ENCODE measurements at places on chromosomes 7 and 10. TPM values are rescaled to one million over a fixed set of nuclear protein-coding genes. Genes with fewer than 3 reads are reported as not detected.

Gene NPSR1
- total RNA-seq: not detected

- no peak for DNase-seq
These were observed 3.9 kb upstream of the PWWP2B start for GRCh38 chr10:132392811-132393694.

- peak; percentile 40 for DNase-seq
These were observed 10.2 kb upstream of the CH25H start for GRCh38 chr10:89217057-89217990.

Gene HHEX
- total RNA-seq: 3.9 TPM

Gene ASB10
- total RNA-seq: not detected

GRCh38 chr10:36808625-36809362, 316.6 kb upstream of the ANKRD30A start:
- DNase-seq: no peak

Gene CAMK2B
- not detected for total RNA-seq

- DNase-seq: no peak
These were observed 134.0 kb upstream of the SEMA3A start for GRCh38 chr7:84328571-84328970.

Gene TBRG4
- 167 TPM for total RNA-seq

Gene CROT
- total RNA-seq: 14.8 TPM

- DNase-seq: no peak
These were observed 15.9 kb downstream of the CAMK2B start for GRCh38 chr7:44309271-44310091.

GRCh38 chr10:133097418-133097817, 9.7 kb downstream of the ADGRA1 start:
- DNase-seq: no peak

Gene AS3MT
- 2.5 TPM for total RNA-seq

DNA sequence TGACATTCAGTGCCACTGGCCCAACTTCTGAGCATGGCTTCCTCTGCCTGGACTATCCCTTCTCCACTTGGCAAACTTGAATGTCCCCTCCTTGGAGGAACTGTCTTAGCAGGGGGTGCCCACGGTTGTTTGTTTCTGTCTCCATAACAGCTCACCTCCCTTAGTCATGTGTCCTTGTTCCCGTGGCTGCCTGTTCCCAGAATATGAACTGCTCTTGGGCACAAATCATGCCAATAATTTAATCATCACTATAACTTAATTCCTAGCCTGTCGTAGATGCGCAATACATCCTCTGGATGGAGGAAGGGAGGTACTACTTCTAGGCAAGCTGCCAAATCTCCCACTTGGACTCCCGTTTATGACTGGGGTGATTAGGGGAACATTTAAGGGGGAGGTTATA, 173.1 kb downstream of the MYOF start:
- DNase-seq: no peak

Gene GIMAP7
- 367 TPM for total RNA-seq

GRCh38 chr7:154429666-154430404, 377.6 kb downstream of the DPP6 start:
- DNase-seq: no peak

- DNase-seq: peak; percentile 50
These were observed 12.1 kb downstream of the ZSWIM8 start for GRCh38 chr10:73797324-73798025.
